ENCODE measurements at places on chromosomes 3 and 15.

DNA sequence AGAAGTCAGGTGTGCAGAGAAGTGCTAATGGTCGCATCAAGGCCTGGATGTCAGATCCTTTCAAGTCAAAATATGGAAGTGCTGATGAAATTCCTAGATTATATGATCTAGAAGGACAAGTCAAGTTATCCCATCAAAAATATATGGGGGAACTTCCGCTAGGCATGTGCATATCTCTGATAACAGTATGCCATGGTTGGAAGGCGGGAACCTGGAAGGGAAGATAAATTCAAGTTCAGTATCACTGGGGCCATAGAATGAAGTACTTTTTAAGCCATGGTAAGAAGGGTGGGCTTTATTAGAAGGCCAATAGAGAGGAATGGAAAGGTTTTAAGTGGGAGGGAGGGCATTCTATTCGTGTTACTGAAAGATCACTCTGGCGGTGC, 38.3 kb downstream of the MITF start:
- DNase-seq, result no peak

- DNase-seq, result no peak
These were observed 139.1 kb downstream of the CBLB start for GRCh38 chr3:105729667-105730066.

DNA sequence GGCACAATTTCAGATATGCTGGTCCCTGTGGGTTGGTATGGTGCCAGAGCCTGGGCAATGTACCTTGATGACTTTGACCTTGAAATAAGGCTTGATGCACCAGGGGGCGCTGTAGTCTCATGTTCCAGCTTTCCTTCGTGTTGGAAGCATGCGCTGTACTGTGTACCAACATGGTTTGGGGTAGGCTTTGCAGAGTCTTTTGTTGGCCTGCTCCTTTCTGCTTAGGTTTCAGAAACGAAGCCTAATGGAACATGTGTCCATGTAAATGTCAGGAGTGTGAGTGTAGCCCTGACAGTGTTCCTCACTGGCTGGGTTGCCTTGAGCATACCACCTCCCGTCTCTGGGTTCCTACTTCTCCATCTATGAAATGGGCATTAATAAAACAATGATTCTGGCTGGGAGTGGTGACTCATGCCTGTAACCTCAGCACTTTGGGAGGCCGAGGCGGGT, 3.6 kb upstream of the CCR4 start:
- peak; percentile 45 for DNase-seq

DNA sequence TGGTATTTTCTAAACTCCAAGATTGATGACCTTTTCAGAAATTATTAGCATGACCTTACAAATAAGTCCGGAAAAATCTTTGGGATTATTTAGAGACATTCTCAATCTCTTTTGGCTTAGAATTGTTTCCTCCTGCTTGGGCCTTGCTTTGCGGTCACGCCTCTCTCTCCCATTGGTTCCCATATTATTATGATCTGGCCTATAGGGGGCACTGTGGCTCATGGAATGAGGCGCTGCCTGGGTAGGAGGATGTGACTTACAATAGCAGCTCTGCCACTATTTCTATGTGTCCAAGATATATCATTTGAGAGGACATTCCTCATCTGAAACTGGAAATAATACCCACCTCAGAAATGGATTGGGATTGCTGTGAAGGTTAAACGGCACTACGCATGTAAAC, 464.9 kb downstream of the MFSD1 start:
- peak; percentile 27 for DNase-seq

DNA sequence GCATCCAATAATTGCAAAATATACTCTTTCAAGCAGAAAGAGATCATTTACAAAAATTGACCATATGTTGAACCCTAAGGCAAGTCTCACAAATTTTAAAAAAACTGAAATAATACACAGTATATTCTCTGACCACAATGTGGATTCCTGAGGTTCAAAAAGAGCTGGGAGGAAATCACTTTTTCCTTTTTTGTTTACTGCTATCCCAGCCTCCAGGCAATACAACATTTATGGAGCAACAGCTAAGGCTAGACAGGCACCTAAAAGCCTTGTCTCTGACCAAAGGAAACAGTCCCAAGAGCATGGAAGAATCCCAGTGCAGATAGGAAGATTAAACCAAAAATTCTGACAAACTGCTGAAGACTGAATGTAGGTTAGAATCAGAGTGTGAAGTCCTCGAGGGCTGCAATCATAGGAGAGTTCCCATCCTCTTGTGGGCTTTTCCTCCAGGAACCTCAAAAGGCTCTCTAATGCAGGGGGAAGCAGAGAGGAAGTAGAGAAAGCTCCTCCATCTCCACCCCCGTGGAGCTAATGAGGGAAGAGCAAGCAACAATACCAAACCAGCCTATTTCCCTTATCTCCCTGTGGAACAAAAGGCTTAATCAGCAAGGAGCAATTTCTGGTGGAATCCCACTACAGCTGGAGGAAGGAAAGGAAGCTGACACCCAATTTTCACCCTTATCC, 57.0 kb downstream of the TMCC1 start:
- DNase-seq, result no peak

DNA sequence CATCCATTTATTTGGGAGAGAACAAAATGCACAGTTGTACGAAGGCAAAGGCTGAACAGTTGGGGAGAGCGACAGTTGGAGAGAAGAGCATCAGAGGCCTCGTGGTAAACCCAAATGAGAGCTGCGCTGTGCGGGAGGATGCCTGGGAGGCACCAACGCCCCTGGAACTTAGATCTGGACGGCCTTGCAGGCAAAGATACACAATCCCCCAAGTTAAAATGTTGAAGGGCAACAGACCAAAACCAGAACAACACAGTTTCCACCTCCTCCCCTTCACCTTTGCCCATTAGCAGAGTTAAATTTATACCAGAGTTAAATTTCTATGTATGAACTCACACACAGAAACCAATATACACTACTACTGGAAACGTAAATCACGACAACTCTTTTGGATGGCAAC, 339.6 kb downstream of the RORA start:
- DNase-seq, result no peak

GRCh38 chr3:63343674-63344073, 65.6 kb downstream of the SYNPR start:
- peak; percentile 86 for DNase-seq

GRCh38 chr3:171256445-171257250, 203.6 kb downstream of the TNIK start:
- no peak for DNase-seq

- no peak for DNase-seq
These were observed 26.4 kb upstream of the LAMP3 start for GRCh38 chr3:183188895-183189462.

- no peak for DNase-seq
These were observed 89.9 kb upstream of the TSPAN3 start for GRCh38 chr15:77160562-77161478.

DNA sequence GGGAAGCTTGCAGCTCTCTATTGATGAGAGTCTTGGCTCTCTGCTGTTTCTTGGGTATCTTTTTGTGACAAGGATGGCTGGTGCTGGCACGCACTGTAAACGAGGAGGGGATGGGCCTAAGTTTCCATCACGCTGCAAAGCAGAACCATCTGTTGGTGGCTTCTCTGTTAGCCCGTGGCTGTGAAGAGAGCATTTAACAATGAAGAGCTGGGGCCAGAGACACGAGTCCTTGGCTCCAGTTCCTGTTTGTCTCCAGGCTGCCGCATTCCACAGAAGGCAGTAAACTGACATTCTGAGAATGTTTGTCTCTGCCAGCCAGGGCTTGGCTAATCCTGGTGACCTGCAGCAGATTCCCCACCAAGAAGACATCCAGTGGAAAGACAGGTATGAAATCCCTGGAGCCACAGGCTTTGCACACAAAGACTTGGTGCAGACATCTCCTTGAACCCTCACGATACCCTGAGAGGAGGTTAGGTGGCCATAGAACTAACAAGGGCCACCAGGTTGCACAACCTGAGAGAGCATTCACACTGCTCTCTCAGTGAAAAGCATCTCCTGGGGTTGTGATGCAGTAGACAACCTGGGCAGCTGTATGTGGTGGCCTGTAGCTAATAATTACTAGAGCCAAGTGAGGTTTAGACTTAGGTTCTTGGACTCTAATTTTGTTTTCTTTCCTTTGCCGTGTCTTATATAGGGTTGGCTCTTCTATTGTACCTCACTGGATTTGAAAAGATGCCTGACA, 130.9 kb downstream of the ASB7 start:
- DNase-seq, result no peak

DNA sequence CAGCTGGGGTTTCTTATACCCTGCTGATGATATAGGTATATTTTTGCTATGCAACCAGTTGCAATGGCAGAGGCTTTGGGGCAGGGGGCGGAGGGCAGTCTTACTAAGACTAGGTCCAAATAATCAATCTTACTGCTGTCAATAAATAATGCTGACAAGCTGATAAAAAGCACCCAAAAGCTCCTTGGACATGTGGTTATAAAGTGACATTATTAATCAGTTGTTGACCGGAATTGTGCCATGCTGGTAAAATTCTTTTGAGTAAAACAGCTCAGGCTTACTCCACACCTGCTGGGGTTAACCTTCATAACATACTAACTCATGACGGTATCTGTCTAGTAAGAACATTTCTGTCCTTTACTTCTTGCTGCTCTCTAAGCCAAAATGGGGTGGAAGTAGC, 101.9 kb downstream of the CHST2 start:
- no peak for DNase-seq

DNA sequence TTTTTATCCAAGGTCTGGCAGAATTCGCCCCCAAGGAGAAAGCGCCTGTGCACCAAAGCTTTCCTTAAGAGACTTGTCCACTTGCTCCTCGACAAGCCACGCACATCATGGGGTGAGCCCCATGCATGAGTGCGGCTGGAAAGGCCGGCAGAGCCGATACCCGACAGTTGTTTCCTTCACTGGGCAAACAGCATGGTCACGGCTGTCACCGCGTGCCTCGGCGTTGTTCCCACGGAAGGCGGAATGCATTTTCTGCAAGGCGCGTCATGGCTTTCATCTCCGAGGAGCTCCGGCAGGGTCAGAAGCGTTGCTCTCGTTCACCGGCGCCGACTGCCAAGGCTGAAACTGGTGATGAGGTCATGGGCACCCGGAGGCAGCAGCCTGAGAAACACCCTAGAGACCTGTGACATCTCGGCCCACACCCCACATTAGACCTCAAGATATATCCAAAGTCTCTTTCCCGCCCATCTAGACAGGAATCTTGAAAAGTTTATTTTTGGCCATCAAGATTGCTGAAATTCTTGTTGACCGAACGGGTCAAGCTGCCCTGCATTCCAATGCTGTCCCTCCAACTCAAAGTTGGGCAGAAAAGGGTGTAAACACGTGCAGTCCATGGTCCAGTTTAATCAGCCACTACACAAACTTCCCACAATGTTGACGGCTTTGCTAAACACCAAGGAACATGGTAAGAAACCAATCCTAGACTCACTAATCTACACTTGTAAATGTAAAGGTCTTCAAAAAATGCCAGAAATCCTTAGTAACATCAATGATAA, 604 bp upstream of the TJP1 start:
- no peak for DNase-seq

GRCh38 chr3:8366219-8366810, 135.3 kb upstream of the LMCD1 start:
- DNase-seq, result no peak

DNA sequence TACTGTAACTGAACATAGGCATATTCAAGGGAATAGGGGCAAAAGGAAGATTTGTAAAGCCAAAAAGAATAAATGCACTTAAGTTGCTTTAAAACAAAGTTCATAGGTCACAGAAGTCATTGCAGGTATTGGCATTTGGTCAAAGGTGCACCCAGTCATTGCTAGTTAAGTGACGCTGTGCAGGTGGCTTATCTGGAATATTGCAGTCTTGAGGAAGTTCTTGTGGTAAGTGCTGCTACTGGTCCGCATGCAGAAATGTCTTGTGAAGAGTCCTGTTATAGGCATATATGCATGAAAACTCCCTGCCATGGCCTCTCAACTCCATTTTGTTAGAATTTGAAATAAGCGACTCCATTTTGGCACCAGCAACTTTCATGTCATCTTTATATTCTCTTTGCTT, 293.1 kb downstream of the GBE1 start:
- DNase-seq, result no peak

DNA sequence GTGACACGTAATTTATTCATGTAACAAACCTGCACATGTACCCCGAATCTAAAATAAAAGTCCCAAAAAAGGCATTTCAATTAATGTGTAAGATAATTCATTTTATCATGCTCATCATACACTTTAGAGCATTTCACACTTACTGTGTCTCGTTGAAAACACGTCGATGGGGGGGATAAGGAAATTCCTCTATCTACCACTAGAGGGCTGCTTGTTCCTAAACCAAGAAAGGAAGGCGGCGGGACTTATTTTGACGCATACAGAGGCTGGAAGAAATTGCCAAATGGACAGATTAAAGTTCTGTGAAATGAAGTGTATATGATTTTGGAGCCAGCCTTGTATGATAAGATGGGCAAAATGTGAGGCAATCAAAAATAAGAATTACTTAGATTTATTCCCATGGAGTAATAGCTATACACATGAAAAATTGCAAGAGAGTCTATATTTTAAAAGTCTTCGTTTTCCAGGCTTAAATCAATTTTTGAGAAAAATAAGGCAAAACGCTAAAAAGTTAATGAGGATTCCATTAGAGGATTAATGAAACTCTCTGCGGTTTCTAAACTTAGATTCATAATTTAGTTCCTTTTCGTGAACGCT, 346.8 kb downstream of the CNTN3 start:
- no peak for DNase-seq

DNA sequence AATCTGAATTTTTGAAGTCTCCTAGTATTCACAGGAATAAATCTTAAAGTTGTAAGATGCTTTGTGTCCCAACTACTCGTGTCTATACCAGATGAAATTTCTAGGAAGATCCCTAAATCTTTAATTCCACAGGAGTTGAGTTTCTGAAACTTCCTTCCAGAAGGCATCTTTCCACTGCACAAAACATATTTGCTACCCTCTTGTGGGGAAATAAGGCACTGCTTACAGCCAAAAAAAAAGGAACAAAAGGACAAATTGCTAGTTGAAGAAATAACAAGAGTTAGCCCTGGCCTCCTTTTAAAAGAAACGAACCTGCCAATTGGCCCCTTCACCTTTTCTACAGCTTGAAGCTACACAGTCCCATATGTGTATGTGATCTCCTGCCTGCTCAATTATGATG, 54.0 kb downstream of the TAFA4 start:
- DNase-seq, result no peak

- DNase-seq, result no peak
These were observed 277.6 kb upstream of the NAALADL2 start for GRCh38 chr3:174581558-174581957.

DNA sequence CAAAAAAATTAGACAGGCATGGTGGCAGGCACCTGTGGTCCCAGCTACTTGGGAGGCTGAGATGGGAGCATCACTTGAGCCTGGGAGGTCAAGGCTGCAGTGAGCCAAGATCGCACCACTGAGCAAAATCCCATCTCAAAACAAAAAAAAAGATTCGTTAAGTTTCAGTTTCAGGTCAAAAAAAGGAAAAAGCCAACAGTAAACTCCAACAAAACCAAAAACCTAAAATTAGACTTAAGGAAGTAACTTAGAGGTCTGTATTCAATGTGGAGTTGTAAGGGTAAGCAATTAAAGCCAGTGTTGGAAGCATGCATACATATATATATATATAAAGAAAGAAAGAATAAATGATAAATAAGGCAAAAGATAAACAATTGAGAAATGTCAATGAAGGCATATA, 11.8 kb downstream of the KPNA1 start:
- DNase-seq, result no peak

- no peak for DNase-seq
These were observed 50.6 kb upstream of the SLC6A1 start for GRCh38 chr3:10941972-10942371.

- DNase-seq, result no peak
These were observed 72.2 kb downstream of the RPLP1 start for GRCh38 chr15:69524814-69525213.

Measured in NCI-H524 treated with DMSO at 0.1 percent for 48 hours (cell line).